NCI-H146 (cell line): ENCODE measurements at places on chromosomes 1 and 21.

- no peak for DNase-seq
Observed at GRCh38 chr1:150596095-150596892, 16.9 kb upstream of the MCL1 start.

- DNase-seq, result no peak
Observed at GRCh38 chr1:198268784-198269645, 112.2 kb downstream of the NEK7 start.

- no peak for DNase-seq
Observed at GRCh38 chr1:63780565-63780964, 6.7 kb downstream of the ROR1 start.

DNA sequence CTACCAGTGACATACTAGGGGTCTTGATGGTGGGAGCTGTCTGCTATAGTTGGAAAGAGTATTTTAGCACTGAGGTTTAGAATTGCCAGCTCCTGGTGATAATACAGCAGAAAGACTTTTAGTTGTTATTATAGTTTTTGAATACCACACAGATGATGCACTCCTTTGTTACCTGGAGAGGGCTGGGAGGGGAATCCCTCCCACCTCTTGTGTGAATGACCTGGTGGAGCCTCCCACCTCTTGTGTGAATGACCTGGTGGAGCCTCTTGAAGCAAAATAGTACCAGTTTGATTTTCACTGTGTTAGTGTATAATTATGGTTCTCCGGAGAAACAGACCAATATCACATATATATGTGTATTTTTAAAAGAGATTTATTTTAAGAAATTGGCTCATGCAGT is 3.3 kb downstream of the DISP1 start:
- no peak for DNase-seq

- DNase-seq, result no peak
Observed at GRCh38 chr21:15029077-15029476, 35.7 kb downstream of the NRIP1 start.

DNA sequence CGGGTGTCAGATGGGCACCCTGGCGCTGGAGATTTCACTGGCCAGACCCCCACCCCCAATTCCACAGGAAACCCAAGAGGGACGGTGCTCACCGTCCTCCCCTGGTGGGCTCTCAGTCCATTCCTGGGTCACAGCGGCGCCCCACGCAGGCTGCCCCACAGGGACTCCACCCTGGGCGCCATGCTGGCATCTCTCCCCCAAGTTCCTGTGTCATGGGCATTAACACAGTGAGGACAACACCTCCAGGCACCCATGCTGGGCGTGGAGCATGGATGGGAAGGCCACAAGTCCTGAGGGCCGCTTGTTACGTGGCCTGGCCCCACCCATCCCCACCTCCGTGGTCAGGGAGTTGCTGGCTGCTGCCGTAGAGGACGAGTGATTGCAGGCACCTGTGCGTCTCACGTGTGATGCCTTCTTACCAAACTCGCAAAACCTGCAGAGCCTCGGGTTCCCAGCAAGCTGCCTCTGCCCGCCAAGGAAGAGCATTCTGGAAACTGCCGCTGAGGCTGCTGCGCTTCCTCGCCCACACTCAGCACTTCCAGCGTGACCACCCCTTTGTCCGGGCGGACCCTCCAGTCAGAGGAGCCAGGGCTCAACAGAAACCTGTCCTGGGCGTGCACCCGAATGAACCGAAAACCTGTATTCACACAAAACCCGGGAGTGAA is 60.3 kb downstream of the SLX9 start:
- no peak for DNase-seq
